Activated naive CD4-positive, alpha-beta T cell treated with anti-CD3 and anti-CD28 coated beads, Interleukin-2, amount 10 ng/mL, durations not matched to agents 7 days and 5 days (primary cell): ENCODE measurements at places on chromosomes 2 and 18.
A peak's percentile ranks its signal among the peaks of the same experiment; 100 is the strongest.

DNA sequence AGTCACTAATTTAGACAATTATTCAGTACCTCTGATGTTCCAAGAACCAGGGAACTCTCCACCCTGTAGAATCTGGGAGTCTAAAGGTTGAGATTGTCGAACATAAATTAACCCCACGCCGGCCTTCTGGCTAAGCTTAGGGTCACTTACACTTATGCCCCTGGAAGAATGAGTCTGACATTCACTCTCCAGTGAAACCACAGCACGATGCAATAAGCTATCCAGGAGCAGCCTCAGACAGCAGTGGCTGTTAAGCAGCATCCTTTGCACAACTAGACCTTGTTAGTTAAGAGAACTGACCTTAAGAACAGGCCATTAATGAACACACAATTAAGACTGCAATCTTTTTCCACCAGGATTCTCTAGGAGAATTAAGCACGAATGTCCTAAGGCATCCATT lies 25.0 kb downstream of the SH3YL1 start:
- no peak for DNase-seq

GRCh38 chr2:200863782-200864175 lies 679 bp downstream of the CLK1 start:
- peak; percentile 56 for DNase-seq

DNA sequence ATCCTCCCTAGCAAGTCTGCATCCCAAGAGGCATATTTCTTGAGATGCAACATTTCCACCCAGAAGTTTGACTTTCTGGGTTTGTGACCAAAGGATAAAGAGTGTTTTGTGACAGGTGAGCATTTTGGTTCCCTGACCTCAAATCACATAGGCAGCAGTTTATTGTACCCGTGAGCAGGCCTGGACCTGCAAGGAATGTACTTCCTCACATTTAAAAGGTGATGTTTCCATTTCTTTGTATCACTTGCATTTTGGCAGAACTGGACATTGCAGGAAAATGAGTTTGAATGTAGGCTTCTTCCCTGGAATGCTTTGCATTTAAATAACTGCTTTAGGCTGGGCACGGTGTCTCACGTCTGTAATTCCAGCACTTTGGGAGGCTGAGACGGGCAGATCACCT lies 160.7 kb downstream of the ALPK2 start:
- no peak for DNase-seq

- DNase-seq: no peak
Observed at GRCh38 chr2:234267534-234267933, 217.0 kb downstream of the SPP2 start.

- DNase-seq: no peak
Observed at GRCh38 chr18:78378403-78378802, 601.2 kb upstream of the SALL3 start.

DNA sequence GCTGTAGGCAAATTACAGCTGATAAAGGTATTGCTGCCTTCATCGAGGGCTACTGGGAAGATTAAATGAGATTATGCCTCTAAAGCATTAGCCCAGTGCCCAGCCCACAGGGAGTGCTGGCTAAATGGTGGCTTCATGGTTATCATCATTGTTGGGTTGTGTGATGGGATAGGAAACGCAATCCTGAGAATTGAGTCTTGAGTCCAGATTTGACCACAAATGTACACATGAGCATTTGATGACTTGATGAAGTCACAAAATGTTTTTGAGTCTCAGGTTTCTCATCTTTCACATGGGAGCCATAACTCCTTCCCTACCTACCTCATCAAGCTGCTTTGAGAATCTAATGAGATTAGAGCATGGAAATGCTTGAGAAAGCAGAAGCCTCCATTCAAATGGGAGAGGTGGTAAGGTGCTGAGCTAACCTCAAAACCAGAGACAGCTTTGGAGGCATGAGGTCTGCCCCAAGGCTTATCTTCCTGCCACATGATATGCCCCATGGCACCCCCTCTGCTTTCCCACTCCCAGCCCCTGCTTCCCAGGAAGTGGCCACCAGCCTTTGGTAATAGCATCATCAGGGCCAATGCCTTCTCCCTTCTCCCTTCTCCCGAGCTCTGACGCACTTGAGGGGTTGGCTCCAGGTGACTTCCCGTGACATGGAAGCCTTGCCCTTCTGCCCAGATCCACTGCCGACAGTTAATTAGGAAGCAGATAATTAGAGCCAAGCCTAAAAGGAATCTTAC lies 149.4 kb upstream of the EPAS1 start:
- DNase-seq: no peak
